ENCODE measurements at places on chromosomes 3 and 15. TPM values are rescaled to one million over a fixed set of nuclear protein-coding genes. Genes with fewer than 3 reads are reported as not detected.

The TNFAIP8L3 gene
- polyA plus RNA-seq, result 4.7 TPM

- DNase-seq, result no peak
These were observed 33.9 kb downstream of the OXNAD1 start for GRCh38 chr3:16298891-16299290.

GRCh38 chr3:128385080-128385832, 81.4 kb downstream of the DNAJB8 start:
- no peak for DNase-seq

DNA sequence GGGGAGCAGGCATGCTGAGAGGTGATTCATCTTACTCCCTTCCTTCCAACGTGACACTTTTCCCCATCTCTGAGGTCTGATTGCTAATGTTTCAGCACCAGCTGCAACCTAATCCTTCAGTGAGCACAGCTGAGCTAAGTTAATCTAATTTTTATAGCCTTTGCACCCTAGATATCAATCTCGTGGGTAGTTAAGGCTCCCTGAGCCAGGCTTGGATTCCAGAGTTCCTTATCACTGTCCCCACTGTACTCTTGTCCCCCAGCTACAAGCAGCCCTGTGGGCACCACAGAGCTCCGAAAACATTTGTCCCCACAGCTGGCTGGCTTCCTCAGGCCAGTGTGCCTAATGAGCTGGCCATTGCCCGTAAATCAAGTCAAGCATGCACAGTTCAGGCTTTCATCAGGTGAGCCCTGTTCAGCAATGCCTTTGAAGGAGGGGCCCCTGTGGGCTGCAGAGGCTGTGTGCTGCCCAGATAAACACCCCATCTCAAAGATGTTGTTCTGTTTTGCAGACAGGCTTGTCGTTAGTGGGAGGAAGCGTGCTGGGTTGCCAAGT, 376.9 kb upstream of the RASGRP1 start:
- DNase-seq, result no peak

All from thymus (tissue), 14 donors.